ENCODE measurements at places on chromosomes 3 and 15. TPM values are rescaled to one million over a fixed set of nuclear protein-coding genes. Genes with fewer than 3 reads are reported as not detected.

GRCh38 chr3:100106531-100107141 lies 7.7 kb downstream of the FILIP1L start:
- no peak for DNase-seq

GRCh38 chr15:88376574-88377174 lies 90.5 kb downstream of the MRPL46 start:
- DNase-seq: no peak

The ITGB5 gene
- 123 TPM for total RNA-seq

The ITPKA gene
- total RNA-seq: 18.1 TPM

- DNase-seq: no peak
Observed at GRCh38 chr15:76169018-76169417, 109.2 kb downstream of the TMEM266 start.

- peak; percentile 86 for DNase-seq
Observed at GRCh38 chr15:41811432-41812195, 16.3 kb upstream of the JMJD7 start.

GRCh38 chr3:149377408-149378364 lies at the start of gene TM4SF1:
TM4SF1 (minus strand) TSS chr3:149377649; CDS start chr3:149377547, 102 bp downstream.
- peak; percentile 74 for DNase-seq

- DNase-seq: no peak
Observed at GRCh38 chr3:10941972-10942371, 50.6 kb upstream of the SLC6A1 start.

DNA sequence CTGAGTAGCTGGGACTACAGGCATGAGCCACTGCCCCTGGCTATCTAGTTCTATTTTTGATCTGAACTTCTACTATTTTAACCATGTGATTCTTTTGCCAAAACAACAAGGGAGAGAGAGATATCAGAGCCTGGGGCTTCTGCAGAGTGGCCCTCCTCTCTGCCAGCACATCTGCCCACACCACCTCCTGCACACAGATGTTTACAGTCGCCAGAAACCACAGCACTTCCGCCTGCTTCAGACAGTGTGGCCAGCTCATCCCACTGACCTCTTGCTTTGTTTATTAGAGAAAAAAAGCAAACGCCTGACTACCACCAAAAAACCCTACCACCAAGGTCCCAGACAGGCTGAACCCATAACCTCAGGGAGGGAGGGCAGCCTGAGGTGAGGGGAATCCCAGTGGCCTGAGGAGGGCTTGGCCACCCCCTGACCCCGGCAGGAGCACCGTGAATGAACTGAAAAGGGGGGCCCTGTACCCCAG lies 85.9 kb upstream of the ABHD2 start:
- DNase-seq: no peak

The MYRIP gene
- total RNA-seq: 0.59 TPM

- peak; percentile 33 for DNase-seq
Observed at GRCh38 chr15:32855942-32856341, 138.1 kb downstream of the GREM1 start.

The TEX9 gene
- total RNA-seq: 1.9 TPM

- no peak for DNase-seq
Observed at GRCh38 chr3:193656445-193656844, 63.4 kb downstream of the OPA1 start.

GRCh38 chr3:13505147-13506130 lies 25.3 kb downstream of the HDAC11 start:
- DNase-seq: no peak

- no peak for DNase-seq
Observed at GRCh38 chr3:192652727-192653126, 74.6 kb downstream of the FGF12 start.

GRCh38 chr15:52243697-52244555 lies 51.7 kb downstream of the MYO5C start:
- DNase-seq: no peak

The CAPN3 gene
- total RNA-seq: 1.3 TPM

The PCBP4 gene
- 46.5 TPM for total RNA-seq

- DNase-seq: no peak
Observed at GRCh38 chr15:38961456-38961855, 396.8 kb upstream of the RASGRP1 start.
